ENCODE measurements at places on chromosomes 5 and 9.

DNA sequence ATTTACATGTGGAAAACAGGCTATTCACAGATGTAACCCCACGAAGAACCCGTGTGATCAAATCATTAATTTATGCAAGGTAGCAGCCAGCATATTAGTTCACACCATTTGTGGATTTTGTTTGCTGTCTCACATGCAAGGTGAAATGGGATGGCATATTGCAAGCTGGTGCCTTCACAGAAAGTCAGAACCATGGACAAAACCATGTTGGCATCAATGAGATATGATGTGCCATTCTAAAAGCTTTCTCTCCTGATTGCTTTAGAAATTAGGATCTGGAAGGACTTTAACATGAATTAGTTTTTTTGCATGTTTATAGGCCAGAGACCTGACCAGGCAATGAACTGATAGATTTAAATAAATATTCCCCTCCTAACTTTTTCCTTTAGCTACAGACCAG lies 129.3 kb downstream of the SEMA6A start:
- DNase-seq = no peak

- DNase-seq = no peak
Observed at GRCh38 chr9:122179054-122179689, 19.5 kb downstream of the MORN5 start.

DNA sequence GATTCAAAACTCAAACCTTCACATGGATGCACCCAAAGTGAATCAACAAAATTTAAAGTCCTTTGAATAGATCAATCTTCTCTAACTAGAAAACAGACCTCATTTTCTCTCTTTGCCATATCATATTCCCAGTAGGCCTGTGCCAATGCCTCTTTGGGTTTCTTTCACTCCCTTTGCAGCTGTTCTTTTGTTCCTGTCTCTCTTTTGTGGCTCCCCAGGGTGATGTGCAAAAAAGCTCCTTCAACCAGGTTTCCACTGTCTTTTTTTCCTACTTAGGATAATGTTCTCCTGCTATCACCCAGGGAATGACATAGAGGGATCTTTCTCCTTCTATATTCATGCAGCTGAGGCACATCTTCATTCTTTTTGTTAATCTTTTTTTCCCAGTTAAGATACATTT lies 54.6 kb downstream of the MARCHF3 start:
- DNase-seq = no peak

DNA sequence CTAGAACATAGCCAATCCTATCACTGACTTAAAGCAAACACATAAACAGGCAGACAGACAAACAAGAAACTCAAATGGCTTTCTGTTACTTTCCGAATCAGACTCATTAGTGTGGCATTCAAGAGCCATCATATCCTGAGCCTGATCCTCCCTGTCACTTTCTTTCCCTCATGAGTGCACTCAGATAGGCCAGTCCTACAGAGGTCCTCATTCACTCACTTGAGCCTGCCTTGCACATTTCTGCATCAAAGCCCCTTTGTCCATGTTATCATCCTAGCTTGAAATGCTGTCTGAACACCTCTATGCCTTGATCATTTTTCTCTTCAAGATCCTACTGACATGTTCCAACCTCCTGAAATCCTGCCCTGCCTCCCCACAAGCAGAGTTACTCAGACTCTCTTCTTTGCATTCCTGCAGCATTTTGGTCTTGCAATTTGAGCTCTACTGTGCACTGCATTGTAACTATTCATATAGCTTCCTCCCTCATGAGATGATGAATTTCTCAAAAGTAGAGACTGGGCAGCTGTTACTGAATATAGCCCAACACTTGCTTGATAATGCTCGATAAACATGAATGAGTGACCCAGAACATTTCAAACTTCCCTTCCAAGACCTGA lies 126.9 kb downstream of the PALM2AKAP2 start:
- no peak for DNase-seq

All from NCI-H526 (cell line).